Activated naive CD8-positive, alpha-beta T cell treated with anti-CD3 and anti-CD28 coated beads, Interleukin-2, amount 50 U/mL, for 16 hours (primary cell): ENCODE measurements at places on chromosomes 1 and 21.

- DNase-seq: no peak
Observed at GRCh38 chr1:93963585-93963984, 54.4 kb upstream of the GCLM start.

GRCh38 chr1:54937469-54937868 lies 43.0 kb upstream of the TMEM61 start:
- DNase-seq: no peak

- no peak for DNase-seq
Observed at GRCh38 chr1:232766241-232766890, 38.9 kb upstream of the MAP10 start.

GRCh38 chr21:15521644-15522001 lies 208.2 kb upstream of the USP25 start:
- DNase-seq: no peak

DNA sequence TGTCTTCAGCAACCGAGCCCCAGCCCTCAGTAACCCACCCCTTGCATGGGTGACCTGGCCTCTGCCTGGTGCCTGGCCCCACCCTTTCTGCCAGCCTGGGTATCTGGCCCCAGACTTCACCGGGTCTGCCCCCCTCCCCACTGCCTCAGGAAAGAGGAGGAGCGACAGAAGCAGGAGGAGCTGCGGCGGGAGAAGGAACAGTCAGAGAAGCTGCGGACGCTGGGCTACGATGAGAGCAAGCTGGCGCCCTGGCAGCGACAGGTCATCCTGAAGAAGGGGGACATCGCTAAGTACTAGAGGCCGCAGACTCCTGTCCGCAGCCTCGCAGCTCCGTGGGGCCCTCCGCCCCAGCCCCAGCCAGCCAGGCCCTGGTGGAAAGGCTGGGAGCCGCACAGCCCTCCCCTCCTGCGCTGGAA lies 6.1 kb downstream of the TNFRSF25 start:
- DNase-seq: no peak

DNA sequence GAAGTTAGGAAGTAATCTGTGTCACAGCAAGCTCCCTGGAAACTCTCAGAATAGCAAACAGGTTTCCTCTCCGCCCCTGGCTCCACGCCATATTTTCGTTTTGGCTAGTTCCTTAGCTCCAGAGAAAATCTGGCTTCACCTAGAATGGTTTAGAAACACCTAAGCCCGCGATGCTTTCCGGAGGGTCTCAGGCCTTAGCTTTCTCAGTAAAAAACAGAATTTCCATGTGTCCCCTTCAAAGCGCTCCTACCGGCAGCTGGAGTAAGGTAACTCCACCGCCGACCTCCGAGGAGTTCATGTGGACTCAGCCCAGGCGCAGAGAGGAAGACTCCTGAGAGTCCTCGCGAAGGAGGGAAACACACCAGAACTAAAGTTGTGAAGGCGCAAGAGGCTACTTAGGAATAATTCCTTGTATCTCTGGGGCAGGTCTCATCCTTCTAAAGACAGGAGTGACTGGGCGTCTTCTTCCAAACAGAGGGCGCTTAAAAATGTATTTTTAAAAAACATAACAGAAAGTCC lies 406 bp downstream of the KIAA0040 start:
- DNase-seq: no peak

DNA sequence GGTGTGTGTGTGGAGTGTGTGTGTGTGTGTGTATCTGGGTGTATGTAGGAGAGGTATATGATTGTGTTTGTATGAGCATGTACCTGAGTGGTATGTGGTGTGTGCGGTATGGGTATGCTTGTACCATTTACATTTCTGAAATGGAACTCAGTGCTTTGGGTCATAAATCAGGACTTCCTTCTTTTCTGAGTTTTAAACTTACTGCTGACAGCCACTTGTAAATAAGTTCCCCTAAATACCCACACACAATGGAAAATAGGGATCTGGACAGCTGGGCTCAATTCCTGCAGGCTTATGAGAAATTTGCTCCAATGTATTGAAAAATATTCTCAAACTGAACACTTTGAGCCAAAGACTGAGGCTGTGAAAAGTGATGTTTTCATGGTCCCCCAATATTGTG lies 293.6 kb downstream of the HLX start:
- DNase-seq: no peak

GRCh38 chr1:165070675-165071074 lies 285.8 kb downstream of the LMX1A start:
- no peak for DNase-seq

DNA sequence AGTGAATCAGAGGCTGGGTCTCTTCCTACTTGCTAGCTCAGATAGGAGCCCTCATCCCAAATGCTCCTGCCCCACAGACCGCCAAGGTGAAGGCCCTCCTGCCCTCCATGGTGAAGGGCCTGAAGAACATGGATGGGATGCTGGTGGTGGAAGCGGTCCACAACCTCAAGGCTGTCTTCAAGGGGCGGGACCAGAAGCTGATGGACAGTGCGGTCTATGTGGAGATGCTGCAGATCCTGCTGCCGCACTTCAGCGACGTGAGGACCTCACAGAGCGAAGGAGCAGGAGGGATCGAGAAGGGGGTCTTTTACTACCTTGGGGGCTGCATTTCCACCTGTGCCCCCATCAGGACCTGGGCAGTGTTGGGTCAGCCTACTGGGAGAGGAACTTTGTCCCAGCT lies 14.6 kb upstream of the TTC4 start:
- DNase-seq: no peak

DNA sequence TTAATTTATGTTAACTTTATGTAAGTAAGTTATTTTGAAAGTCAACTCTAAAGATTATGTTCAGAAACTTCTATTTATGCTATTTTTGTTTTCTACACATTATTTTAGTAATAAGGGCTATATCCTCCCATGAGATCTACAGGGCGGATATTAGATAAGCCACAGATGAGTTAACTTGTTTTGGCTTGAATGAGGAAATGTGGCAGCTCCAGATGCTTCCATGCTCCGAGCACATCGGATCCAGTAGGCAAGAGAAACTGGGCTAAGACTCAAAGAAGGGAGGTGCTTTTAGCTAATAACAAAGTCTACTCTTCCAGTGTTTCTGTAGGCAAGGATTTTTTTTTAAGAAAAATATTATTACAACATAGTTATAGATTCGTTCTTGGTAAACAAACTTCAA lies 20.0 kb upstream of the LAMC1 start:
- no peak for DNase-seq

DNA sequence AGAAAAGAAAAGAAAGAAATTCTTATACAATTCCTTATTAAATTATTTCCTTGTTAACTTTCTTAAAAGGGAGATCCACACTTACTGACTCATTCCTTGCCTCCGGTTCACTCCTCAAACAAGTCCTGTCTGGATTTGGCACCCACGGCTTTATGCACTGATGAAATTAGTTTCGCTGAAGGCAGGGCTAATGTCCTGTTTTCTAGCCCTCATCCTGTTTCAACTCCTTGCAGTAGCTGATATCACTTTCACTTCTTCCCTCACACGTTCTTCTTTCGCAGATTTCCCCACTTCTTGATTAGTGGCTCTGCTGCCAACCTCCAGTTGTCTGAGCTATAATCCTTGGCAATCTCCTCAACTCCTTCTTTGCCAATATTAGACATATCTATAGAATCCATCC lies 215.2 kb downstream of the URB2 start:
- no peak for DNase-seq

DNA sequence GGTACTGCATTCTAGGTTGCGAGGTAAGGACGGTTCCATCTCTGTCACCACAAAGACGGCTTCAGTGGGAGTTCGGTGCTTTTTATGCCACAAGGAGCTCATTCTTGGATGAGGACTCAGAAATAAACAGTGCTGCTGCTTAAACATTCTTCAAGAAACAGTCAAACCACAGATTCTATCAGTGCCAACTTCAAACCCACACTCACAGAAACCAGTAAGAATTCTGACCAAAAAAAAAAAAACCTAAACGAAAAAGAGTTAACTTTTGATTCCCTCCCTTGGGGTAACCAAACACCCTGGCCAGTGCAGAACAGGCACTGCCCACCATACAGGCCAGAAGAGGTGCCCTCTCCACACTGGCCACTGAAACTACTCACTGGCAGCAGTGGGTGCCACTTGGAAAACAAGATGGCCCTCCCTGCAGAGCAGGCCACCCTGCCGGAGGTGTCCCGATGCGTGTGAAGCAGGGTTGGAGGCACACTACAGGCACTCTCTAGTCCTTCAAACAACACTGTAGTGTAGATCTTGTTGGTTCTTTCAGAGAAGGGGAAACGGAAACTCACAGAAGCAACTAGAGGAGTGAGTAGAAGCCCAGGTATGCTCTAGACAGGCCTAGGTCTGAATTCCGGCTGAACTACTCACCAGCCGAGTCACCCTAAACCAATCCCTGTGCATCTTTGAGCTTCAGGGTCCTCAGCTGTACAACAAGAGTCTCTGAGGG lies 87.3 kb upstream of the TLR5 start:
- no peak for DNase-seq

GRCh38 chr1:184219414-184219813 lies 167.4 kb upstream of the C1orf21 start:
- DNase-seq: no peak

DNA sequence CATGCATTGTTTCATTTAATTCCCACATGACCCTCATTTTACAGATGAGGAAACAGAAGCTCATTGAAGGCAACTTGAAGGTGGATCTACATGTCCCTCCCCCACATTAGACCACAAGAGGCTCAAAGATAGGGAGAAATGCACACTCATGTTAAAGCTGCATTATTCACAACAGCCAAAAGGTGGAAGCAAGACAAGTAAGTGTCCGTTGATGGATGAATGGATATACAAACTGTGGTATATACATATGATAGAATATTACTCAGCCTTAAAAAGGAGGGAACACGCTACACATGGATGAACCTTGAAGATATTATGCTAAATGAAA lies 149.7 kb upstream of the JUN start:
- no peak for DNase-seq

DNA sequence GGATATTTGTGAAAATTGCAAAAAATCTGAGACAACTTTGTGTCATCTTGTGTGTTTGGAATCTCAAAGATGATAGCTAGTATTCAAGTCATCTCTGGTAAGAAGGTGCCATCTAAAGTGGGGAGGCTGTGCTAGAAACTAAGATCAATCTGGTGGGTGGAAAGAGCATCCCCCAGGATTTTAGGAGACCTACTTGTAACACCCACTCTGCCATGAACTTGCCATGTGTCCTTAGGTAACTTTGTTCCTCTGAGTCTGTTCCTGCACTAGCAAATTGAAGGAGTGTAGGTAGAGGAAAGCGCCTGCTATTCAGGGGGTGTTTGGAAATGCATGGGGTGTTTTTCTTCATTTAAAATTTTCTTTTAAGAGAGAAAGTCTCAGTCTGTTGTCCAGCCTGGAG lies 24.4 kb downstream of the LGR6 start:
- no peak for DNase-seq

GRCh38 chr1:211915924-211916323 lies 85.4 kb upstream of the LPGAT1 start:
- no peak for DNase-seq

DNA sequence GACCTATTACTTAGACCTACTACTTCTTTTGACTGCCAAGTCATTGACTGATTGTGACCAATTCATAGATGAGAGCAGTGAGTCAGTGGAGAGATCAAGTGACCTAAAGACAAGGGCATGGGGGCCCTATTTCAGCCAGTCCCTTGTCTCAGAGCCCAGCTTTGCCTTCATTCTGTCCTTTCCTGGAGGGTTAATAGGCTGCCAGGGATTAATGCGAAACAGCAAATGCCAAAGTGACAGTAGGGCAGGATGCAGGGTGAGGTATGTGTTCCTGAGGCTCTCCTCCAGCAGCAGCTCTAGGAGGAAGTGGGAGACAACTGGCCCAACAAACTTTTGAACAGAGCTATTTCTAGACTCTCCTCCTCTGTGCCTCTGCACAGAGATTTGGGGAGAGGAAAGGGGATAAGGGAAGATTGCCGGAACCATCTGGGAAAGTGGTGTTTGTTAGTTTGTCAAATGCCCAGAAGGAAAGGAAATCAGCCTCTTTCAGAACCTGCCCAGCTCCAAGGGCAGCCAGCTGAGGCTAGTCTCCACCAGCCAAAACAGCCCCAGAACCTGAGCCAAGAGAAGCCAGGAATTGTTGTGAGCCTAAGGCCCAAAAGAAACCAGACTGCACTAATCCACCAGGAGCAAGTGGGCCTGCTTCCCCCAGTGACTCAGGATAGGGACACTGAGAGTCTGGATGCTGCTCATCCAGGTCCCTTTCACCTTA lies 4.9 kb upstream of the S100A3 start:
- DNase-seq: no peak

DNA sequence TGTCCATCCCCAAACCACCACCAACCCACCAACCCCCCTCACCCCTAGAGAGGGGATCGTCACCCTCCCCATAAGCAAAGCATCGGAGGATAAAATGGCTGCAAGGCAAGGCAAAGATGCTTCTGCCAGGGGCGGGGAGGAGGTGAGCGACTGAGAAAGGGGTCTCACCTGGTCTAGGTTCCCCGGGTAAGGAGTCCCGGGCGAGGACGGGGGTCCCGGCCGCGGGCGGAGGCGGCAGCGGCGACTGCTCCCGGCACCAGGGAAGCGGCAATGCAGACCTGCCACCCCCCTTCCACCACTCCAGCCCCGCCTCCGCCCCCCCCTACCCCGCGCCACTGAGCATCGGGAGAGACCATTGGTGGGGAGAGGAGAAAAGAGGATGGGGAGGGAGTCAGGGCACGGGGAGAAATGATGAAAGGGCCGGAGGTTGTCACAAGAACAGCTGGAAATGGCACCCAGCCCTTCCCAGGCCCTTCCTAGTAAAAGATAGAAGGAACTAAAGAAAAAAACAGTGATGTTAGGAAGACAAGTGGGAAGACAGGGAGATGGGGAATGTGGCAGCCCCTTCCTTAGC lies at the start of gene SV2A:
SV2A (minus strand) TSS at position 274 of the 574 bp plus-strand sequence. CDS start 4,004 bp downstream, outside the sequence.
- no peak for DNase-seq

DNA sequence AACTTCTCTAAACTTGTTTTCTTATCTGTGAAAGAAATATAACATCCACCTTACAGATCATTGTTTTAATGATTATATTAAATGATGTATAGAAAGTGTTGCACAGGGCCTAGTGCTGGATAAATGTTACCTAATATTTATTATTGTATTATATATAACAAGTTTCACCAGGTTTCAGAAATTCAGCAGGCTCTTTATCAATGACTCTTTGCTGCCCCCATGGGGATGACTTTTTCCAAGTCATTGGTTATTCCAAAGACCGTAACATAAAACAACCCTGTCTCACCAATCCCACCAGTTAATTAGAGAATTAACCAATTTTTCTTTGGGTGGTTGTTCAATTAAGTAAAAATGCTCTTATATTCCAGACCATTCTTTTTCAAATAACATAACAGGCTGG lies 7.3 kb upstream of the DEDD start:
- DNase-seq: no peak

DNA sequence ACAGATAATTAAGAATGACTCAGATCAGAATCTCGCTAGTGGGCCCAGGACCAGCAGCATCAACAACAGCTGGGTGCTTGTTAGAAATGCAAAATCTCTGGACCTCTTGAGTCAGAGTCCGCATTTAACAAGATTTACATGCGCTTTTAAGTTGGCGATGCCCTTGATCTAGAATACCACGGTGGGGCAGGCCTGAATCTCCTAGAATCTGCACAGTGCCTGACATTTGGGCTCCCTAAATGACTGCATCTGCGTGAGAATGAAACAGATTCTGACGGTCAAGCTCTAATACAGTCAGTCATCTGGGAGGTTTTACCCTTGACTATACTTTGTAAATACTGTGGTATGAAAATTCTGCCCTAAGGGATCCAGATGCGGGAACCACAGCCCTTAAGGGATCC lies 17.2 kb upstream of the RAB29 start:
- no peak for DNase-seq

- DNase-seq: no peak
Observed at GRCh38 chr1:212377644-212378043, 37.0 kb downstream of the PACC1 start.
